ENCODE measurements at places on chromosomes 6 and 20. TPM values are rescaled to one million over a fixed set of nuclear protein-coding genes. Genes with fewer than 3 reads are reported as not detected.

The FRMD1 gene
- under 0.01 TPM for total RNA-seq

The SERAC1 gene
- total RNA-seq = 16.7 TPM

The RNF182 gene
- 1.8 TPM for total RNA-seq

The TCF21 gene
- 1.9 TPM for total RNA-seq
